ENCODE measurements at places on chromosomes 12 and 14.
A peak's percentile ranks its signal among the peaks of the same experiment; 100 is the strongest.

GRCh38 chr14:59816941-59817340 lies 53.6 kb downstream of the RTN1 start:
- no peak for DNase-seq

DNA sequence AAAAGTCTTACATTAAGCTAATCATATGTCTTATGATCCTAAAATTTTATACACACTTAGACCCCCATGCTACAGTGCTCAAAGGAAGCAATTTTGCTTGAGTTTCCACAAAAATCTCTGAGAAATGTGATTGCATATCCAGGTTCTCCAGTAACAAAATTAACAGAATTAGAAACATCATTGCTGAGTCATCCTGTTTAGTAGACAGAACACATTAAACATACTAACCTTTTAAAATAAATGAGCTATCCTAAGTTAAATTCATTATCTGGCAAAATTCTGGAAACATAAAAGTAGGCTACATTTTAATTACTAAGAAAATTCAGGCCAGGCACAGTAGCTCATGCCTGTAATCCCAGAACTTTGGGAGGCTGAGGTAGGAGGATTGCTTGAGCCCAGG lies 94.7 kb downstream of the DENND5B start:
- no peak for DNase-seq

- DNase-seq: no peak
Observed at GRCh38 chr12:32454075-32454474, 54.7 kb downstream of the FGD4 start.

GRCh38 chr12:92927436-92928281 lies 1.4 kb downstream of the EEA1 start:
- no peak for DNase-seq

GRCh38 chr14:61698206-61698980 lies 3.1 kb downstream of the HIF1A start:
- DNase-seq: no peak

DNA sequence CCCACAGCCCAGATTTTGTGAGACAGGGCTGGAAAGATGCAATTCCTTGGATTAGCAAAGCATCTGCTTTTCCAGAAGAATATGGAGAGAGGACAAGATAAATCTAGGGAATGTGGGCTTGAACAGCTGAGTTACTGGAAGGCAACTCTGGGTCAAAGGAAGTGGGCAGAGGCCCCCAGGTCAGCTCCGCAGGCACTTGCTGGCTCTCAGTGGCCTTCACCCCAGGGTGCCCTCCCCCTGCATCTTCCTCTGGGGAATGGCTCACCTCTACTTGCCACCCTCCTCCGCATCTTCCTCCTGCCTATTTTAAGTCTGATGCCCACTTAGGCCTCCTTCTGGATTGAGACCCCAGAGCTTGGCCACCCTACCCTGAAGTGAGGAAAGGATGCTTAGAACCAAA lies 10.5 kb upstream of the PNMA1 start:
- no peak for DNase-seq

- DNase-seq: no peak
Observed at GRCh38 chr14:57747036-57747435, 118.9 kb downstream of the SLC35F4 start.

DNA sequence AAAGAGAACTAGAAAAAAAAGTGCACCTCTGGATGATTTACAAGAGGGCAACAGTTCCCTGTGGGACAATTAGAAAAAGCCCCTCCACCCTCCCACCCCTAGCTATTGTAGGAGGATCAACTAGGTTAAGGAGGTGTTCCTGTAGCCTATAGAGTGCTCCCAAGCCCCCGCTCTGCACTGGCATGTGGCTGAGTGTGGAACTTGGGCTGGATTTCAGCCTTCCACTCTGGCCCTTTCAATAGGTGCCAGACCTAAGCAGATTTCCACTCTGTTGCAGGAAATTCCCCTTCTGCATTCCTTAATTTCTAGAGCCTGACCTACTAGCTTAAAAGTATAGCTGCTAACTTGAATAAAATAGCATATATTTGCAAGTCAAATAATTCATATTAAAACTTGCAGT lies 2.8 kb downstream of the NFATC4 start:
- DNase-seq: no peak

- DNase-seq: no peak
Observed at GRCh38 chr14:34097644-34098043, 146.8 kb upstream of the EGLN3 start.

DNA sequence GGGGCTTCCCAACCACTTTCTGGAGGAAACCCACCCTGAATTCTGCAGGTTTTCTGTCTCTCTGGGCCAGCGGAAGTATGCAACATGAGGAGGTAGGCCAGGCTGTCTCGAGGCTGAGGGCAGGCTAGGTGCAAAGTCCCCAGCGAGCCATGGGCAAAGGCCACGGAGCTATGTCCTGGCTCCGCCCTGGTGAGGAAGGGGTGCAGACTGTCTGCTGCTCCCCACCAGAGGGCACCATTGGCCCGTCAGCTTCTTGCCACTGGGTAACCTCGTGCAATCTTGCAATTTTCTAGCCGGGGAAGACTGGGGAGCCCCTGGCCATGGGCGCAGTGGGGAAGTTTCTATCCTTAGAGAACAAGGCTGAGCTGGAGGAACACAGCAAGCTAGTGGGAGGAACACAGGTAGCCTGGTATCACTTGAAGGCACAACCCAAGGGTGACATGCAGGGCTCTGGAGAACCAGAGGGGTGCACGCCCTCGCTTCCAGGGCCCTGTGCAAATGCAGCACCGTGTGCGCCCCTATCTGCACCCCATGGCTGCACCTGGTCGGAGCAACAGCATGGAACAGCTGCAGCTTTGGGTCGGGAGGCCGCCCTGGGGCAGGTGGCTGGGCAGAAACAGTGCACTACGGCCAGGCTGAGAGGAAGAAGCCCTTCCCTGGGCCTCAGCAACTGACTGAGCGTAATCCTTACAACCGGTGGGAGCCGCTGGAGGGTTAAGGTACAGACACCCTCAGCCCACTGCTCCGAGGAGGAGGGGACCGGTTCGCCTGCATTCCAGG lies 27.6 kb upstream of the RPLP0 start:
- DNase-seq: peak; percentile 80

DNA sequence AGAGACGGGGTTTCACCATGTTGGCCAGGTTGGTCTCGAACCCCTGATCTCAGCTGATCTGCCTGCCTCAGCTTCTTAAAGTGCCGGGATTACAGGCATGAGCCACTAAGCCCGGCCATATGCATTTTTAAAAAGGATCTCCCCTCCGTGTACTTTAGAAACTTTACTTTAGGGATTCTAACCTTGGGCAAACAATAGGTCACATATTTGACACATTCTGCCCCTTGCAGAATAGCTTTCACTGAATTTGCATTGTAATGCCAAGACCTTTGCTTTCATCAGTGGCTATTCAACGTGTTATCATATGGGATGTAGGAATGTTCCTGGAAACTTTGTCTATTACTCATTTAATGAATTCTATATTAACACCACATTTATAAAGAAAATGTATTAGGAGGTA lies 11.4 kb upstream of the ANKS1B start:
- no peak for DNase-seq

DNA sequence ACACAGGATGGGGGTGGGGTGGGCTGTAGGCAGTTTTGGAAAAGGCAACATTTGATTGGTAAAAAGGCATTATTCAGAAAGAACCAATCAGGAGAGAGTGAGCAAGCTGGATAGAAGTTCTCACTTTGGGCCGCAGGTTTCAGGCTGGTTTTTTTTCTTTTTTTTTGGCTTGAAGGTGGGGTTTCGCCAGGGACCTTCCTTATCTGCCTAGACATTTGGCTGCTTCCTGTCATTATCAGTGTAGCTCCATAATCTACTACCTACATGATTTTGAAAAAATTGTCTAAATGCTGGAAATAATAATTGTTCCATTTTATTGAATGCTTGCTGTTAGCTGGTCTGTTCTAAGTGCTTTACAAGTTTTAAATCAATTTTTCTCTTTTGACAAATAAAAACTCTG lies 649.0 kb downstream of the TMTC2 start:
- DNase-seq: no peak

DNA sequence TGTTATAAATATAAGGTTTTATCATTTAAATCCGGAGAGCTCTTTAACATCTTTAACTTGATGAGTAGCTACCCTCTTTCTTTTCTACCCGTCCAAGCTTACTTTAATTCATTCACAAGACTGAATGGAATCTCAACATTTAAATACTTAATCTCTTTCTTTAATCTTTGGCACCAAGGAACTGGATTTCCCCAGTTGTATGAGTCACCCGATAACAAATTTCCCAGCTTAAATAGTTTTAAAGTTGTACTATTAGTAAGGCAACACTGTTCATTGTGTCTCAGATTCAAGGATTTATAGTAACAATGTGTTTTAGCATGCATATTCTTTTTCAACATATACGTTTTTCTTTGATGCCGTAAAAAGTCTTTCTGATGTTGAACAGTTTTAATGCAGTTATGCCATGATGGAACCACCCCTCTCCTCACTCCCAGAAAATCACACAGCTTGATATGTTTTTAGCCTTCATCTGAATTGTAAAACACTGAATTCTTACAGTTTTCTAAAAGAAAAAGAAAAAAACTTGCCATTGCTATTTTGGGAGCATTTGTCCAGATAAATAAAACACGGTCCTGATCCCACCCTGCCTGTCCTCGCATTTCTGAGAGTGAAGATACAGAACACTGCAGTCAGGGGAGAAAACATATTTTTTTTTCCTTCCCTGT lies 16.0 kb upstream of the LRP6 start:
- DNase-seq: no peak

DNA sequence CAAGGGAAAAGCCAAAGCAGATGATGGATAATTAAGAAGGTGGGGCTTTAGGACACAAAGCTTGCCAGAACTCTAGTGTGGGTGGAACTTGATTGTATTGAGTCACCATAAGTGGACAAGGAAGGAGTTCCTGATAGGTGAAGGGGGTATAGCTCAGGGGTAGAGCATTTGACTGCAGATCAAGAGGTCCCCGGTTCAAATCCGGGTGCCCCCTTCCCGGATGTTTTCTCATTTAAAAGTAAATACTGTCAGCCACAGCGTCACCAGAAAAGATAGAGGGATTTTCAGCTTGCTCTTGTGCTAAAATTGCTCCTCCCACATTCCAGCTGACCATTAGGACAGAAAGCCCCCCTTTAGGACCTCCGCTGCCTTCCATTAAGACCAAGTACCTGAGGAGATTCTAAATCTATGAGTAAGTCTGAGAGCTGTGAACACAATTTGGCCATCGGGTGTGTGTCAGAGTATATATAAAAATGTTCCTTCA lies 36.6 kb downstream of the DCAF4 start:
- DNase-seq: no peak

DNA sequence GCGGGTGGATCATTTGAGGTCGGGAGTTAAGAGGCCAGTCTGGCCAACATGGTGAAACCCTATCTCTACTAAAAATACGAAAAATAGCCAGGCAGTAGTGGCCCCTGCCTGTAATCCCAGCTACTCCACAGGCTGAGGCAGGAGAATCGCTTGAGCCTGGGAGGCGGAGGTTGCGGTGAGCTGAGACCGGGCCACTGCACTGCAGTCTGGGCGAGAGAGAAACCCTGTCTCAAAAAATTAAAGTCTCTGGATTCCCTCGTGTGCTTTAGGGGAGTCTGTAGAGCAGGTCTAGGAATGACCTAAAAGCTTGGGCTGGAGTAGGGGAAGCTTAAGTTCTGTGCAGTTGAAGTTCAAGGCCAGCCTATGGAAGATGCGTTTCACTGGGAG lies 697 bp upstream of the TULP3 start:
- DNase-seq: no peak

GRCh38 chr12:12518464-12518845 lies 44.2 kb downstream of the DUSP16 start:
- DNase-seq: no peak

DNA sequence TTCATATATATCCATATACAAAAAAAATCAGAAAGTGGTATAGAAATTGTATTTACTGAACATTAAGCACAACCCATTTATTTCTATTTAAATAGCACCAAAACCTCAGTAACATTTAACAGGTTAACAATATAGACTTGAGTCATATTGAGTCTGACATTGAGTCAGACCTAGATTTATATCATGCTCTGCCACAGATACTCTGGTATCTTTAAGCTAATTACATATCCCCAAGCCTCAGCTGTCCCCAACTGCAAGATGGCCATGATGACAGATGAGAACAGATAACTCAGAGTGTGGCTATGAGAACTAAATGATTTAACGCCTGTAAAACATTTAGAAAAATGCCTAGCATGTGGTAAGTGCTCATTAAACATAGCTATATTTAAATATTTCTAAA lies 40.3 kb downstream of the IFNG start:
- no peak for DNase-seq

GRCh38 chr12:130179621-130180020 lies 17.4 kb downstream of the FZD10 start:
- DNase-seq: no peak

DNA sequence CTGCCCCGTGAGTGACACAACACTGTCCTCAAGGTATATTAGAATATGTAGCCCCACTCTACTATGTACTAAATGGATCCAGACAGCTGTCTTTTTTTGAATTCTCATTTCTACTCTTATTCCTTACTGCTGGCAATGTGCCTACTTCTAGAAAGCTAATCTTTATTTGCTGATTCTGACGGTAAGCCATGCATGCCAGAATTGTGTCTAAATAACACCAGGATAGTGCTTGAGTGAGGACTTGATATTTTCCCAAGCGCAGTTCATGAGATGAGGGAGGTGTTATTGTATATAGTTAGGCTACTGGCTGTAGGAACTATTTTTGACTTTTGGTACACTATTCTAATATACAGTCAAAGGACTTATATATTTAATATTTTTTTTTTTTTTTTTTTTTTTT lies 316.2 kb upstream of the NAV3 start:
- no peak for DNase-seq

DNA sequence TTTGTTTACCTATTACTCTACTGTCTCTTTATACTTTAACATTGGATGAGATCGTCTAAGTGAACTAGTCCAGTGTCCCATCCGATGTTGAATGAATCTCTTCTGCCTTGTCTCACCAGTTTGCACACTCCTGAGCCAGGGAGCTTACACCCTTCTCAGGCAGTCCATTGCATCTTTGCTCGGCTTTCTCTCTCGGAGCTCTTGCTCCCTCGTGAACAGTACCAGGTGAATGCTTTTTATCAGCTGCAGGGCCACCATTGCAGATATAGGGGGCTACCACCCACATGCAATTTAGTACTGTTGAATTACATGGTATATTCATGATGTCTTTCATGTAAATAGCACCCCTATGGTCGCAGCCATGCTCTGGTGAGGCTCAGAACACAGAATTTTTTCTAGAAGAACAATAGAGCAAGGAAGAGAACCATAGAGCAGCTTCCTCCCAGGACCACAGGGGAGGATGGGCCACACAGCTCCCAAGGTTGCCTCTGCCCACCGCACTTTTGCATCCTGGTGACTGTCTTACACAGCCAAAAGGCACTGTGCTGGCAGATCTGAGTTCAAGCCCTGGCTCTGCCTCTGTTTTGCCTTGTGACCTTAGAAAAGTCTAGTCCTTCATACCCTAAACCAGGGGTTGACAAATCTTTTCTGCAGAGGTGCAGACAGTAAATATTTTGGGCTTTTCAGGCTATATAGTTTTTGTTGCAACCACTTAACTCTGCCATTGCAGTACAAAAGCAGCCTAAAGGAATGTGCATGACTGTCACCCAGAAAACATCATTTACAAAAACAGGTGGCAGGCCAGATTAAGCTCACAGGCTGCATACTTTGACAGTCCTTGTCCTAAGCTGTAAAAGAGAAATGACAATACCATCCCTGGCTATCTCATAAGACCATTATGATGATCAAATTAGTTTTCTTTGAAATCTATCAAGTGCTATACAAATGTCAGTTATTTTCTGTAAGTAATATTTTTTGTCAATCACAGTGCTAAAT lies 35.4 kb downstream of the PLEKHG7 start:
- no peak for DNase-seq

GRCh38 chr12:110371408-110372055 lies 32.0 kb downstream of the ANAPC7 start:
- DNase-seq: no peak

GRCh38 chr14:104681689-104682074 lies 7.7 kb upstream of the INF2 start:
- no peak for DNase-seq

Measured in activated CD4-positive, CD25-positive, alpha-beta regulatory T cell (primary cell).